ENCODE measurements at places on chromosomes 11 and 22.

DNA sequence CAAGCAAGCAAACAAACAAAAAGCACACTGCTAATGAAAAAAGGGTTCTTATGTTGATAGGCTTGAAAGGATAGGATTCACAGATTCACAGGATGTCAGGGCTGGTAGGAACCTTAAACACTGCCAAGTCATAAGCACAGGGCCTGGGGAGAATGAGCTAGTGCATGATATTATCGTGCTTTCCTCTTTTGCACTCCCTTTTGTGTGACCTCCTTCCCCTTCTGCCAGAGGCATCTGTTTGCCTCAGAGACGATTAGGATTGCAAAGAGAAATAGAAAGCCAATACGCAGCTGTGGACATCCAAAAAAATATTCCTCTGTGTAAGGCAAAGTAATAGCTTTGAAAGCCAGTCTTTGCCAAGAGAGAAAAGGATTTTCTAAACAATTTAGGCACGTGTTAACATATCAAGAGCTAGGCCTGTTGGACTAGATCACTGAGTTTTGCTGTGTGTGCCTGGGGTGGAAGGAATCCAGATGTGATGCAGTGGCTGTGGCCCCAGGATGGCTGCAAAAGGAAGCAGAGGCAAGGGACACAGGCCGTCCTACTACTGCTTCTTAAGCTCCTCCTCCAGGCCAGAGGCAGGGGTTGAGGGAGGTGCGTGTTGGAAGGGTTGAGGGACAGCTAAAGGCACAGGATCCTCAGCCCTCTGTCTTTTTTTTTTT lies 30.6 kb downstream of the MCHR1 start:
- DNase-seq, result no peak

DNA sequence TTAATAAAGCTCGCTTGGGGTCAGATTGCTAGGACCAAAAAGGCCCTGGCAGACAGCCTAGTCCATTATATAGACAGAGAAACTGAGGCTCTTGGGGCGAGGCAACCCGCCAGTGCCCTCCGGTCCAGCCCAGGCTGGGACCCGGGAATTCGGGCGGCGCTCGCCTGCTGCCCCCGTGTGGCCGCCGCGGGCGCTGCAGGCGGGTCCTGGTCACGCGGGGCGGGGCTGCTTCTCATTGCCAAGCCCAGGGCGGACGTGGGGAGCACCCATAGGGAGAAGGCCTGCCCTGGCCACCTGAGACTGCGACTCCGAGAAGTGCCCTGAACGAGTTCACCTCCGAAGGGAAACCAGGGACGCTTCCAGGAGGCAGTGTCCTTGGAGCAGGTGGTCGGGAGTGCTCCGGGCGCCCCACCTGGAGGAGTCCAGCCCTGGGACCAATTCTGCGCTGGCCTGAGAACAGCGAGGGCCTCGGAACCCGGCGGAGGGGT lies 36.0 kb upstream of the CSNK1E start:
- DNase-seq, result peak; percentile 62

- DNase-seq, result no peak
Observed at GRCh38 chr11:45165806-45166603, 19.6 kb downstream of the PRDM11 start.

DNA sequence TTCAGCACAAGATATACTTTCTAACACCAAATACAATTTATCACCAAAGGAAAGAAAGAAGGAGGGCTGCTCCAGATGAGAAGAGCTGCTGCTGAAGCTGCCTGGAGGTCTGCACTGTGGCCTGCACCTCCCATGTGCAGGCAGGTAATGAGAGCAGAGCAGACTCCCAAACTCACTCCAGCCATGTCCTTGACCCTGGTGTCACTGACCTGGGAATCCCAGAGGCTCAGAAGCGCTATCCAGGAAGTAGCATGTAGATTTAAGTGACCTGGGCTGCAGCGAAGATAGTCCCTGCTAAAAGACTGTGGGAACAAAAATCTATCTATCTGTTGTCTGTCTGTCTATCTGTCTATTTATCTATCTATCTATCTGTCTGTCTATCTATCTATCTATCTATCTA lies 816.3 kb downstream of the OPCML start:
- DNase-seq, result no peak

DNA sequence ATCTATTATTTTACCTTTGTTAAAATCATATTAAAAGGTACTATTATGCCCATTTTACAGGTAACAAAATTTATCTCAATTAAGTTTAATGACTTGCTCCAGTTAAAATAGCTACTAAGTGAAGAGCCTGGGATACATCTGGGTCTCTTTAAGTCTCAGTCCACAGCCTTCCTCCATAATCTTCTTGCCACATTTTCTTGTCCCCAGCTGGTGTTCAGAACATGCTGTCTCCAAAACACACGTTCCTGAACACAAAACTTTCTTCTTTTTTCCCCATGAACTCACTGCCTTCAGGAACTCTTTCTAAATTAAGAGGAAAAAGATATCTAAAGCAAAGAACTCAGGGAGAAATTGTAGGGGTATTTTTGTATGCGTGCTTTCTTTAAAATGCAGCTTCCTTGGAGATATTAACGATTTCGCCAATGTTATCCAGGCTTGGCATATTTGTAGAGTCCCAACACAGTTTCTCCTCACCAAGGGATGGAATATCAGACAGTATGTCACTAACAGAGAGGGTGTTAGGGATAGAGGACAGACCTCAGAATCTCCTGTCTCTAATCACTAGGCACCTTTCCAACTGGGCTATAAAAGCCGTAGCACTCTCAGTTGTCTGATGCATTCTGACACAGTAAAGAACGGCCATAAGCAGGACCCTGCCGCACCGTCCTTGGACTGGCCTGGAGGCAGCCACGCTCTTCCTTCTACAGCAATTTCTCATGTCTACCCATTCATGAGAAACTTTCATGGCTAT lies 232.8 kb upstream of the BLID start:
- no peak for DNase-seq

DNA sequence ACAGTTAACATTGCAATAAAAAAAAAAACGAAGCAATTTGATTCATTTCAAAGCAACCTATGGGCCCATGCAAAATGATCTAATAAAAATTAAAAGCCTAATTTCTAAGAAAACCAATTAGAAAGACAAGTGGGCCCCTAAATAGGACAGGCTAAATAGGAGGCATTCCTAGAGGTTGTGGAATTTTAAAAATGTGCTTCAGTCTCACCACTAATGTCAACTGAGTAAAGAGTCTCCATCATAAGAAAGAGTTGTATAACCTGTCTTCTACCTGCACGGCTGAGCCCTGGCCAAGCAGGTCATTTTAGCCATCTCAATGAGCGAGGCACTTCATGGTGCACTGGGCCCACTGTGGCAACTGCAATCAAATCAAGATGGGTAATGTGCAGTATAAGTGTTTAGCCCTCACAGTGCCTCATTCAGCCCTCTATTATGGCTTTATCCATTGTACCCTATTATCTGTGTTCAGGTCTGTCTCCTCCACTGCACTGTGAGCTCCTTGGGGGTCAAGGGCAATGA lies 76.4 kb downstream of the PRSS23 start:
- no peak for DNase-seq
